ENCODE measurements at places on chromosomes 1 and 21.

- no peak for DNase-seq
These were observed 53.6 kb downstream of the SPATA46 start for GRCh38 chr1:162323023-162323422.

DNA sequence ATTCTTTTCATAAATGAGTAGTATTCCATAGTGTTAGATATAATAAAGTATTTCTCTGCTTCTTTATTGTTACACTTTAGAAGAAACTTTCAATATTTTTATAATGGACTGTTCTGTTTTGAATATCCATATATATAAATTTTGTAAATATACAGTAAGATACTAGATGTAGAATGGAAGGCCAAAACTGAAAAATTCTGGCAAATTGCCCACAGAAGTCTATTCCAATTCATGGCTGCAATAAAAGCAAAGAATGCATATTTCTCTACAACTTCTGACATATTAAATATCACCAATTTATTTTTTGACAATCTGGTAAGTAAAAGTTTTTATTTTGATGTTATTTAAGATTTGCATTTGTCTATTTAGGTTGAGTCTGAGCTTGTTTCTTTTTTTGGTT is 532.5 kb downstream of the NCAM2 start:
- no peak for DNase-seq

DNA sequence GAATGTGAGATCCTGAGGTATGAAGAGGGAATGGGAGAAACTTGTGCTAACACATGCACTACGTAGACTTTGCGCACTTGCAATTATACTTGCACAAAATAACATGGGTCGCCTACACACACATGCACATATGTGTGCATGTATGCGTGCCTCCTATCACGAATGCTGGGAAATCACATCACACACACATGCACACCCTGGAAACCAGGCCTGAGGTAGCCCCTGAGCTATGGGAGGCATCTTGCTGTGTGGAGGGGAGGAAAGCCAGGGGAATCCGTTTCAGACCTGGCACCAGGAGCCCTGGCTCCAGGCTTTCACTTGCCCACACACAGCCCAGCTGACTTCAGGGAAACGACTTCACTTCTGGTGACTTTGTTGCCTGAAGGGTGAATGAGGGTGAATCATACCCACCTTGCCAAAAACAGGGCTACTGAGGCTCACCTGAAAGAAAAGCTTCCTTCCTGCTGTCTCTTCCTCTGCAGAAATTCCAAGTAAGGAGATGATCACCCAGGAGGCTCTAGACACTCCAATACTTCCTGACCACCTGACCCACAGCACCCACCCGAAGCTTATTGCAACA is 136.0 kb upstream of the NGF start:
- no peak for DNase-seq

DNA sequence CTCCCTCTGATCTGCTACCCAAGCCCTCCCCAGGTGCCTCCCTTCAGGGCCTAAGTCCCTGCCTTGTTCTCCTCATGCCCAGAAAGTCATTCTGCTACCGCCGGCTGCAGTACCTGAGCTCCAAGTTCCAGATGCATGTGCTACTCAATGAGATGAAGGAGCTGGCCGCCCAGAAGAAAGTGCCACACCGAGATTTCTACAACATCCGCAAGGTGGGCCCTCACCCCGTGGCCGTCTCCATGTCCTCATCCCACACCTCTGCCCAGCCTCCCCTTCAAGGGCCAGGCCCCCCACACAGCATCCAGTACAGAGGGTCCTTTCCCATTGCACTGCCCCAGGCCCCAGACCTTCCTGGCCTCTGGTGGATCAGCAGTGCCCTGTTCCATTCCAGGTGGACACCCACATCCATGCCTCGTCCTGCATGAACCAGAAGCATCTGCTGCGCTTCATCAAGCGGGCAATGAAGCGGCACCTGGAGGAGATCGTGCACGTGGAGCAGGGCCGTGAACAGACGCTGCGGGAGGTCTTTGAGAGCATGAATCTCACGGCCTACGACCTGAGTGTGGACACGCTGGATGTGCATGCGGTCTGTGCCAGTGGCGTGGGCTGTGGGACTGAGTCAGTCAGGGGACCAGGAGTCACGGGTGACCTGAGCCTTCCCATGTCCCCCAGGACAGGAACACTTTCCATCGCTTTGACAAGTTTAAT is 8.2 kb downstream of the AMPD2 start:
- no peak for DNase-seq

- no peak for DNase-seq
These were observed 16.4 kb downstream of the ATP1A2 start for GRCh38 chr1:160131803-160132565.

GRCh38 chr1:36156329-36157114 is 562 bp downstream of the MAP7D1 start:
- no peak for DNase-seq

- no peak for DNase-seq
These were observed 32.4 kb downstream of the ITPKB start for GRCh38 chr1:226706684-226707083.

GRCh38 chr1:211487082-211487481 is 4.9 kb downstream of the RD3 start:
- no peak for DNase-seq

- DNase-seq: no peak
These were observed 122.0 kb downstream of the IGSF21 start for GRCh38 chr1:18229625-18230024.

DNA sequence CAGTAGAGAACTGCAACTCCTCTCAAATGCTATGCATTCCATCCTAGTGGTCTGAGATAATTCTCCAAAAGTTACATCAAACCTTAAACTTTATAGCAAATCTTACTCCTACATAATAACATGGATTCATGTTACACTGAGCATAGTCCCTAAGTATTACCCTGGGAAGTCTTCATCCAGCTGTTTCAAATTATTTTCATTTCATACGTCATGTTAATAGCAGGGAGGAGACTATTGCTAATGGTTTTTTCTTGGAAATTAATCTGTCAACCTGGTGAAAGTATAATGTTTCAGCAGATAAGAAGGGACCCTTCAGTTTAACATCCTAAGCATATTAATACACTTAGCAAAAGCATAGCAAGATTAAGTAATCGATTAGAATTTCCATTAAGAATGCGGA is 318.1 kb downstream of the USP25 start:
- DNase-seq: no peak

GRCh38 chr21:42535602-42536171 is 22.0 kb downstream of the SLC37A1 start:
- DNase-seq: no peak

DNA sequence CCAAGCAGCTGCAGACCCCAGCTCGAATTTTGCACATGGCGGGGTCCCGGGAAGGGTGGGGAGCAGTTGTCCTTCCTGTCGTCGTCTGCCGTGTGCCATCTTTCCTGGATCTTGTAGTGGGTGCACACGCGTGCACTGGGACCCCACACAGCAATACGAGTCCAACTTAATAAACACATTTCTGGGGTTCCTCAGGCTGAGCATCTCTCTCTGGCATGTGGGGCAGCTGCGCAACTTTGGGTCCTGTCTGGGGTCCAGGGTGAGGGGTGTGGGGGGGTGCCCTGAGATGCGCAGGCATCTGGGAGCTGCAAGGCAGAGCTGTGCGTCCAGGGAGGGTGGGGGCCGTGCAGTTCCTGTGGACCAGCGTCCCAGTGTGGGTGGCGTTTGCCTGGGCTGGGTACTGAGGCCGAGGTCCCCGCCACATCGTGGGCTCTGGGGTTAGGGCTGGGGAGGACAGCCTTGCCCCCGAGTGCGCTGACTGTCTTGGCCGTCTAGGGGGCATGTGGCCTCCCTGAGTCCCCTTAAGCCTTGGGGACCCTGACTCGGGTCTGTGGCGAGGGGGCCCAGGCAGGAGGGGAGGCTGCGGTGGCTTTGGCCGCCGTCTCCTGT is 652 bp upstream of the PLEKHN1 start:
- no peak for DNase-seq

GRCh38 chr1:33270808-33271465 is 14.6 kb downstream of the ZNF362 start:
- DNase-seq: no peak

GRCh38 chr1:62333441-62333840 is 14.2 kb upstream of the KANK4 start:
- no peak for DNase-seq

- no peak for DNase-seq
These were observed 4.9 kb downstream of the ASAP3 start for GRCh38 chr1:23478896-23479665.

DNA sequence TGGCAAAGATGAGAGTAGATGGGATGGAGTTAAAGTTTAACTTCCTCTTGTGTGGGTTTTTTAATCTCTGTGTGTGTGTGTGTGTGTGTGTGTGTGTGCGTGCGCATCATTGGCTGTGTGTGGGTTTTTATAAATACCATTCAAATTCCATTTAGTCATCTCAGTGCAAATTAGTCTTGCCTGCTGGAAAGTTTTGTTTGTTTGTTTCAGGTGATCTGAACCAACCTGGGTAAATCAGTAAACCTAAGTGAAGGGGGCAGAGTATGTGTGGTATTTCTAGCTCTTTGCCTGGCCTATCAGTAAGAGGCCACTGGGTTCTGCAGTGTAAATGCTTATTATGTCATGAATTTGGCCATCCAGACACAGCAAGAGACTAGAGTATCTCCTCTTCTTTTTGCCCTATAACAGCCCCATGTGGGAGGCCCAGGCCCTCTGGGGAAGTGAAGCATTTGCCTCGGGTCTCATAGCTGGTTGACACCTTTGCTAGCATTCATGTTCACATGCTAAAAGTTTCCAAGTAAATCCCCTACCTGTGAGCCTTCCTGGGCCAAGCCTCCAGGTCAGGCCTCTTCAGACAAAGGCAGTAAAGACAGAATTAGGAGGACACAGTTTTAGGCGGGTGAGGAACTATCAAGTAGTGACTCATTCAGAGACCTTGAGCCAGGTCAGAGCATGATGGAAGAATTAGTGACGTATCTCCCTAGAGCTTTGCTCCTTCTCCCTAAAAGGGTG is 14.7 kb downstream of the INTS3 start:
- DNase-seq: no peak

GRCh38 chr1:87167157-87167789 is 161.4 kb upstream of the LMO4 start:
- no peak for DNase-seq
